ENCODE measurements at places on chromosomes 16 and 17.
A peak's percentile ranks its signal among the peaks of the same experiment; 100 is the strongest.

DNA sequence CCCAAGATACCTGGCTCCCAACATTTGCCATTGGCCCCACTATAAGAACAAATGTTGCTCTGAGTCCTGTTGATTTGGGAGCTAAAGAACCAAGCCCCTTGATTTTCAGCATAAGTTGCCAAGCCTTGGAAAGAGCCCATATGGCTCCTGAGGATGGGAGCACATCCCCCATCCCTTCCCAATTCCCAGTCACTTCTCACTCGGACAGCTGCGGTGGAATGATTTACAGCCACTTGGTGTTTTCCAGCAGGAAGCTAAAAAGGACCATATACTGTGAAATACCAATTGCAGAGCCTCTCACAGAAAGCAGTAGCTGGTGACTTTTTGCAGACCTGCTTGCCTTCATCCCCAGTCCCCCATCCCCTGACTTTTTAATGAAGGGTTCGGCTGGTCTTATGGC lies 524.6 kb downstream of the GRIN2A start:
- DNase-seq, result no peak

DNA sequence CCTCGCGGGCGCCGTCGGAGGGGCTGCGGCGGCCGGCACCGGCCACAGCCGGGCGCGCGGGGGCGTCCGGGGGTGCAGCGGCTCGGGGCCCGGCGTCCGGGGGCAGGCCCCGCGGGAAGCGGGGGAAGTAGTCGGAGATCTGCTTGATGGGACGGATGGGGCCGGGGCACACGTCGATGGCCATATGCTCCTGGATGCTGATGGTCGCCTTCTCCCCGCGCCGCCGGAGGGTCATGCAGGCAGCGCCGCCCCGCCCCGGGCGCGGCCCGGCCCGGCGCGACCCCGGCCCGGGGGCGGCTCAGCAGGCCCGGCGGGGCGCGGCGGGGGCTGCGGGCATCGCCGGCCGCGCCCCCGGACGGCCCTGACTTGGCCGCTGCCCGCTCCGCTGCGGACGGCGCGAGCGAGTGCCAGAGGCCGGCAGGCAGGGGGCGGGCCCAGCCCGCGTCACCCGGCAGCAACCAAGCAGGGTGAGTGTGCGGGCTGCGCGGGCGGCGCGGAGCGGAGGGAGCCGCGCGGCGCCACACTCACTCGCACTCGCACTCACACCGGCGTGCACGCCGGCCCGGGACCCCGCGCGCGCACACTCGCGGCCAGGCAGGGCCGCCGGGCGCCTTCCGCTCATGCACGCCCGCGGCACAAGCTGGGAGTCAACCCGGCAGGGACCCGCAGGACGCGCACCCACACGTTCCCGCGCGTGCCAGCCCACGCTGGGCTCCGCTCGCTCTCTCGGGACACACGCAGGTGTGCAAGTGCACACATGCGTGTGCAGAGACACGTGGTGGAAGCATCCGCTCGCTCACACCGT lies at the start of gene DOC2B:
DOC2B (minus strand) TSS at position 406 of the 805 bp plus-strand sequence; CDS start at position 235, 171 bp downstream.
- peak; percentile 29 for DNase-seq

- no peak for DNase-seq
Measured at GRCh38 chr16:11526655-11527350, 59.9 kb downstream of the LITAF start.

DNA sequence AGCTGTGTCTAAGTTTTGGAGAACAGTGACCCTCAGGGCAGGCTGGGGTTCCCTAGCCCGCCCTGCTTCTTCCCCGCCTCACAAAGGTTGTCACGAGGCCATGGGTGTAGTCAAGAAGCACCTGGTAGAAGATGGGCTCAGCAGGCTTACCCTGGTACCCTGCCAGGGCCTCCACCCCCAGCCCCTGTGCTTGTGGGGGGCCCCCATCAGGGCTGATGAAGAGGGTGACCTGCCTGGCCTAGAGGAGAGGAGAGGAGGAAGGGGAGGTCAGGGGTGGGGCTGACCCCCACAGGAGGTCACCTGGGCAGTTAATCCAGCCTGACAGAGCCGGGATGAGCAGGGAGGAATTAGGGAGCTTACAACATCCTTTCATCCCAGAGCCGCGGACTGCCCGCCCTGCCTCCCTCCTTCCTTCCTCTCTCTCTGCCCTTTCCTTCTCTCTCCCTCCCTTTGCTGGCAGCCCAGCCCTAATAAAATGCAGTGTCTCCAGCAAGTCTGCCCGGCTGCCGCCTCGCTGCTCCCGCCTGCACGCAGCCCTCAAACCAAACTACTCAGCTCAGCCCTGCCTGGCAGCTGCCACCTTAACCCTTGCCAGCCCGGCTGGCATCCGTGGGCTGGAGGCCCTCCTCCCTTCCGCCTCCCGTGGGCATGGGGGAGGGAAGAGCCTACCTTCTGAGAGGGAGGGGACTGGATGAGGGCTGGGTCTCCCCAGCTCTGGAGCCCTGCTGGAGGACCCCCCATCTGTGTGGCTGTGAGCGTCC lies 7.2 kb downstream of the DLX3 start:
- peak; percentile 23 for DNase-seq

- peak; percentile 94 for DNase-seq
Measured at GRCh38 chr16:21260870-21261791, 17.0 kb downstream of the CRYM start.

DNA sequence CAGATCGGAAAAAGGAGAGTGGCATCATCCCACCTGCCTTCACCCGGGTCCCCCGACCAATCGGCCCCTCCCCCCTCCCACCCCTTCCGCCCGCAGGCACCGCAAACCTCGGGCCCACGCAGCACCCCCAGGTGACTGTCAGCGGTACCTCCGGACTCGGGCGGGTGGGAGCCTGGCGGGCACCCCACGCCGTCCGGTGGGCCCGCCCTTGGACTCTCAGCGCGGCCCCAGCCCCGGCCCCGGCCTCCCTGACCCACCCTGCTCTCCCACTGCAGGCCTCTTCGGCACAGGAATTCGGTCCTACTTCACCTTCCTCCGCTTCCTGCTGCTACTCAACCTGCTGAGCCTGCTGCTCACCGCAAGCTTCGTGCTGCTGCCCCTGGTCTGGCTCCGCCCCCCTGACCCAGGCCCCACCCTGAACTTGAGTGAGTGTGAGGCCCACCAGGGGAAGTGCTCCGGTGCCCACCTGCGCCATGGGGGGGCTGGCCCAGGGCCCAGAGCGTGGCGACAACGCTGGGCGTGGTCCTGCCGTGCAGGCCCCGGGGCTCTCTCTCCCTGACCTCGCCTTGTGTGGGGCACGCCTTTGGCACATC lies 1.6 kb downstream of the TMC8 start:
- DNase-seq, result no peak

DNA sequence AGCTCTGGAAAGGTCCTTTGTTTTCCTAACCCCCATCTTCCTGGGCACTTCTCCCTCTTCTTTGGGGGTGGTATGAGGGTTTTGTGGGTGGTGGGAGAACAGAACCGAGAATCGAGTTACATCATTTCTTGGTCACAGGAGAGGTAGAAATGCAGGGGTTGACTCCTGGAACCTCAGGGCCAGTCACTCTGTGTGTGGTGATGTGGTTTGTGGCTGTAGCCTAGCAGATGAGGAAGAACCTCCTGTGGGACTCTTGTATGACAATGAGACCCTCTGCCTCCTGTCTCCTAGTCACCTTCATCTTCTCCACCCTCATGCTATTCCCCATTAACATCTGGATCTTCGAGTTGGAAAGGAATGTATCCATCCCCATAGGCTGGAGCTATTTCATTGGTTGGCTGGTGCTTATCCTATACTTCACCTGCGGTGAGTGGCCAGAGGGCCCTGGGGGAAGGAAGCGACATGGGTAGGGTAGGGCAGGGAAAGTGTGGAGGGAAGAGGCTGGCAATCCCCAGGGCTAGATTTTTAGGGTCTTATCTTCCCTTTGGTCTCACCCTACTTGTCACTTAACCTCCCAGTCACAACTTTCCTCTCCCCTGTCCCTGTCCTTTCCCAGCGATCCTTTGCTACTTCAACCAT lies 5.5 kb downstream of the ODF4 start:
- no peak for DNase-seq

GRCh38 chr16:2469399-2470233 lies 1.5 kb upstream of the NTN3 start:
- DNase-seq, result no peak

GRCh38 chr16:85328676-85329058 lies 216.4 kb upstream of the CIBAR2 start:
- no peak for DNase-seq

- no peak for DNase-seq
Measured at GRCh38 chr16:9302072-9302471, 210.6 kb downstream of the HAPSTR1 start.

GRCh38 chr17:33201283-33201682 lies 91.8 kb downstream of the ASIC2 start:
- DNase-seq, result no peak

DNA sequence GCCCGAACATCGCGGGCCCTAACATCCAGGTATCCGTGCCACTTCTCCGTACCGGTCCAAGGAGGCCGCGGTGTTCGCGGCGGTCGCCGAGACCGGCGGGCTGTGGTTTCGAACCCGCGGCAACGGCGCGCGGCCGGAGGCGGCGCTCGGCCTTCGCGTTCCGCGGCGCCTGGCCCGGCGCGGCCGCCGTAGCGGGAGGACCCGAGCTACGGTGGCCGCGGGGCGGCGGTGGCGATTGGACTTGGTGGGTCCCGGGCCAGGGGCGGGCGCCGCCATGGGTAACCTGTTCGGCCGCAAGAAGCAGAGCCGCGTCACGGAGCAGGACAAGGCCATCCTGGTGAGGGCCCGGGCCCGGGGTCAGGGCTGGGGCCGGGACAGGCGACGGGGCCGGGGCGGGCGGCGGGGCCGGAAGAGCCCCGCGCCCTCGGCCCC lies at the start of gene CHMP6:
CHMP6 (plus strand) TSS at position 197 of the 432 bp plus-strand sequence; CDS start at position 275, 78 bp downstream.
- peak; percentile 53 for DNase-seq

- no peak for DNase-seq
Measured at GRCh38 chr16:50916040-50916439, 174.2 kb downstream of the CYLD start.

- no peak for DNase-seq
Measured at GRCh38 chr16:89764711-89765201, 43.4 kb downstream of the ZNF276 start.

DNA sequence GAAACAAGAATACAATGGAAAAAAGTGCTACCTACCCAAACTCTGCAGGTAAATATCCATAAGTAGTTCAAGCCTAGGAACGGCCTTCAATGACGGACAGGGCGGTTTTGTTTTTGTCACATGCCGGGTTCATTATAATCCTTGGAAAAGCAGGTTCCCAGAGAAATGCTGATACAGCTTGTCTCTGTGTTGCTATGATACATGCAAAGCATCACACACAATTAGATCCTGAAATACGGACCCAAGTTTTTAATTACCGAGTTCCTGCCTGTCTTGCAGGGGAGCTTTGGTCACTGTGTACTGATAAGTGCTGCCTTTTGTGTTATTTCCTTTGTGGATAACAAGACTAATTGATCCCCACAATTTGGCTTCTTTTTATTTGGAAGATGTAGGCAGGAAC lies 217.4 kb downstream of the HAPSTR1 start:
- no peak for DNase-seq

- no peak for DNase-seq
Measured at GRCh38 chr17:68204736-68205135, 43.1 kb upstream of the AMZ2 start.

DNA sequence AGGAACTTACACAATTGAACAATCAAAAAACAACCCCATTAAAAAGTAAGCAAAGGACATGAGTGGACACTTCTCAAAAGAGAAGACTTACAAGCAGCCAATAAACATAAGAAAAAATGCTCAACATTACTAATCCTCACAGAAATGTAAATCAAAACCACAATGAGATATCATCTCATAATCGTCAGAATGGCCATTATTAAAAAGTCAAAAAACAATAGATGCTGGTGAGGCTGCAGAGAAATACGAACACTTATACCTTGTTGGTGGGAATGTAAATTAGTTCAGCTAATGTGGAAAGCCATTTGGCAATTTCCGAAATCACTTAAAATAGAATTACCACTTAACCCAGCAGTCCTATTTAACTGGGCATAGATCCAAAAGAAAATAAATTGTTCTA lies 301.9 kb upstream of the KCNJ16 start:
- no peak for DNase-seq

- DNase-seq, result no peak
Measured at GRCh38 chr16:1538804-1539520, 5.5 kb downstream of the TMEM204 start.

- DNase-seq, result no peak
Measured at GRCh38 chr17:59002126-59002525, 104.6 kb downstream of the TRIM37 start.

DNA sequence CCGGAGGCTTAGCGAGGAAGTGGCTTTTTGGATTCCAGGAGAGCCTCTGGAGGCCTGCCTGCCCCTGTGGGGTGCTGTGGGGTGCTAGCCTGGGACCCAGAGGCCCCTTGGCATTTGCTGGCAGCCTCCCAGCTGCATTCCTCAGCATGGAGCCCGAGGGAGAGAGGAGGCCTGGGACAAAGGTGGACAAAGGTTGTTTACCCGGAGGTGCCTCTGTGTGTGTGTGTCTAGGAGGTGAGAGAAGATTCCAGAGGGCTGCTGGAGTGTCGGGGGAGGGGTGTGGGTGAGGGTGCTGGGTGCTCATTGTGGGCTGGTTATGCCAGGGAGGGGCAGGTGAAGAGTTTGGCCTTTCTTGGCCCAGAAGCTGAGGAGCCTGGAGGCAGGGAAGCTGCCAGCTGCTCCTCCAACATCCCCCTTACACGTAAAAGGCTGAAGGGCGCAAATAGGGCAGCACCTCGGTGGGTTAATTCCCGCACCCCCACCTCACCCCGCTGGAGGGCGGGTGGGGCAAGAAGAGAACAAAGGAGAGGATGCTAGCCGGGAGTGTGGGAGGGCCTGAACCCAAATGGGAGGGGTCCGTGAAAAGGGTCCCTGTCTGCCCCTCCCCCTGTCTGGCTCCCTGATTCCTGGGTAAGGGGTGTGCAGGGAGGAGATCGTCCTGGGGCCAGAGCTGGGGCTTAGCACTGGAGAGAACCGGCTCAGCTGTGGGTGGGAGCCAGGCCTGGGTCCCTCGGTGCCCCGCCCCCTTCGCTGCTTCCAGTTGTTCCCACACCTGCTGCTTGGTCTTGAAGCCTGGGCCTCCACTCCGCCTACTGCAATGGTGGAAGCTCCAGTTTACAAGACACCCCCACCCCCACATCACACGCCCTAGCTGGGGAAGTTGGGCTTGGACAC lies 9.9 kb downstream of the HEXIM2 start:
- peak; percentile 81 for DNase-seq

DNA sequence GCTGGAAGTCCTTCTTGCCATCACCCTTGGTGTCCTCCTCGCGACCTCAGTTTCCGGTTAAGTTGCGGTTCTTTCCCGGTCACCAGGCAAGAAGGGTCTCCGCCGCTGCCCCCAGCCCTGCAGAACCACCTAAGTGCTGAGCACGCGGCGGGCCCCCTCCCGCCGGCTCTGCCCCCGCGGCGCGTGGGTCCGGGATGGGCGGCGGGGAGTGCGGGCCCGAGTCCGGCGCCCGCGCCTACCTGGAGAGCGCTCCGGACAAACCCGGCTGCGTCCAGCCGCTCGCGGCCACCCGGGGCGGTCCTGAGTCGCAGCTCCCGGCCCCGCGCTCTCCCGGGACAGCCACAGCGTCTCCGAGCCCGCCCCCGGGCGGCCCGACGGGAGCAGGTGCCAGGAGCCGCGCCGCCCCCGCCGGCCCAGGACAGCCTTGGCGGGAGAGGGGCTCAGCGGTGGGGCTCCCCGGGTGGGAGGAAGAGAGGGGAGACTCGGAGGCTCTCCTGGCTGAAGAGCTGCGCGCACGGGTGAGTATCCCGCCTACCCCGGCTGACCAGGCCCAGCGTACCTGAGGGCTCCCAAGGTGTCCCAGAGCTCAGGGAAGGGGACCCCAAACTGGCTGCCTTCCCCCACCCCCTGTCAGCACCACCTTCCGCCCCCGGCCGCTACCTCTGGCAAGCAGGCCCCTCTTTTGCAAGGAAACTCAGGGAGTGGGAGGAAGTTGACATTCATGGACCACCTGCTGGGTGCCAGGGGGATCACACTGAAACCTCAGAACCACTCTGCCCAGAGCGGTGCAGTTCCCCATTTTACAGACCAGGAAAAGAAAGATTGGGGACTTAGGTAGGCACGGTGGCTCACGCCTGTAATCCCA lies 22.2 kb upstream of the C17orf113 start:
- DNase-seq, result no peak
